ENCODE measurements at places on chromosomes 7 and 10.

- no peaks in the 10 kb centered on the region for H3K27me3 ChIP-seq
- peaks cover 55% of the 10 kb centered on the region for H3K4me1 ChIP-seq
- no peak overlapping the region for H3K27ac ChIP-seq
- no peak for DNase-seq
Measured at GRCh38 chr10:79226391-79227245, 120.7 kb upstream of the PPIF start.

DNA sequence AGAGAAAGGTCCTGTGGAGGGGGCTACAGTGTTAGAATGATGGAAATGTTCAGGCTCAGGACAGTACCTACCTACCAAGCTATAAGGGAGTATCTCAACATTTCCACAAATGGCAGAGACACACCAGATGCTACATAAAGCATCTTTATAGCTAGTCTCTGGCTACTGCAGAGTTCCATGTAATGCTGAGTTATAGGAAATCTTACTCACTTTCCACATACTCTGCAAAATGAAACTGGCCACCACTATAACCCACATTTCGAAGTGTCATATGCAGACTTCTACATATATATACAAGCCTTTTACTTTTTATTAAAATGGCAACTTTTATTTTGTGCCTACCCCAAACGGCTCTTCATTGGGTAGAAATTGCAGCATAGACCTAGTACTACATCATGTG, 85.5 kb downstream of the FAS start:
- H3K36me3 ChIP-seq: no peaks in the 10 kb centered on the region
- H3K27ac ChIP-seq: no peak overlapping the region
- peaks cover 13% of the 10 kb centered on the region for H3K4me1 ChIP-seq
- H3K4me3 ChIP-seq: no peak overlapping the region
- no peak for DNase-seq

DNA sequence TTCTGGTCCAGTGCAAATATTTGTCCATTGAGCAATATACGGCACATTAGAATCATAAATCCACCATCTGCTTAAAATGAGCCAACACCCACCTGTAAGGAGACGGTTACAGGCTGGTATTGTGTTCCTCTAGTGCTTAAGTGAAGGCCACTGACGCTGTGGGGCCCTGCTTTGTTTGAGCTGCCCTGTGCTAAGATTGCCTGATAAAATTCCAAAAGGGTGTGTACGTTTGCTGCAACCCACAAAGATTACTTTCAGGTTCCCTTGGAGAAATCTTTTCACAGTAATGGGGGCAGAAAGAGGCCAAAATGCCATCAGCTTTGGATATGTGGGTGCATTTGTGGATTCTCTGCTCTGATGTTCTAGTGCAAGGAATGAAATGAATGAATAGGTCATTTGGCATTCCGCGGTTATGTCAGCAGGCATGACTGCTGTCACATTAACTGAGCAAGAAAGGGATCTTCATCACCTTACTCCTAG, 34.4 kb downstream of the AGR3 start:
- no peak for DNase-seq
- no peaks in the 10 kb centered on the region for H3K36me3 ChIP-seq
- no peak overlapping the region for H3K27ac ChIP-seq
- no peaks in the 10 kb centered on the region for H3K4me1 ChIP-seq

- H3K4me3 ChIP-seq: no peak overlapping the region
- DNase-seq: no peak
Measured at GRCh38 chr7:1348096-1348822, 111.0 kb downstream of the MICALL2 start.

GRCh38 chr10:11861811-11862428, 38.8 kb downstream of the PROSER2 start:
- H3K27me3 ChIP-seq: no peaks in the 10 kb centered on the region
- no peak overlapping the region for H3K27ac ChIP-seq
- no peaks in the 10 kb centered on the region for H3K36me3 ChIP-seq
- DNase-seq: no peak

DNA sequence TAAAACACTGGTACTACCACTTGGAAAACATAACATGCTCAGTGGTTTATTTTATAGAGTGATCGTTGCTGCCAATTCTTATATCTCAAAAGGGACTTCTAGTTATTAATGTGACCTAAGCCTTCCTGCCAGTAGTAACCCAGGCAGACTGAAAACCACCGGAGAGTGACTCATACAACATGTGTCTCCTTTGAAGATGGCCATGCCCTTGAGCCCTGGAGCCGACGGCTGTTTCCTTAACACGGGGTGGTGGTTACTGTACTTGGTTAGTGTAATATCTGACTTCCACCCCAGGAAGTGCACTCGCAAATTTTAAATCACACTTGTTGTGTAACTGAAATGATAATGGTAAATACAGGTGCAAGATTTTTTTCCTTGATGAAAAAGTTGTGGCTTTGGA, 30.5 kb downstream of the JAKMIP3 start:
- H3K36me3 ChIP-seq: no peaks in the 10 kb centered on the region
- no peaks in the 10 kb centered on the region for H3K27me3 ChIP-seq
- DNase-seq: no peak
- no peak overlapping the region for H3K4me3 ChIP-seq

DNA sequence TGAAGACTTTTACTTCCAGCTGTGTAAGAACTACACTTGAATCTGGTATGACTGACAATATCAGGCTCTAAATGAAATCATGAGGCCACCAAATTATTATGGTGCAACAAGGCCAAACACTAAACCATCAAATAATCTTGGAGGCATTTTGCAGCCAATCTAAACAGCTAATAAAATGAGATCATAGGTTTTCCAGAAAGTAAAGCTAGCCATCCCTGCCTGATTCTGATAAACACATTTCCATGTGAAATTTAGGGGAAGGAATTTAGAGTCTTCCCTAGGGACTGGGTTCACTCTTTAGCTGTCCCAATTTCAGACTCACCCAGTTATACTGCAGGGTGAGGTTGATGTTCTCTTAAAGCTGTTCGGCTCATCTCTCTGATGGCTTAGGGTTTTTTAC, 190.3 kb upstream of the TMEM196 start:
- DNase-seq: no peak
- H3K36me3 ChIP-seq: no peaks in the 10 kb centered on the region
- H3K4me3 ChIP-seq: no peak overlapping the region

DNA sequence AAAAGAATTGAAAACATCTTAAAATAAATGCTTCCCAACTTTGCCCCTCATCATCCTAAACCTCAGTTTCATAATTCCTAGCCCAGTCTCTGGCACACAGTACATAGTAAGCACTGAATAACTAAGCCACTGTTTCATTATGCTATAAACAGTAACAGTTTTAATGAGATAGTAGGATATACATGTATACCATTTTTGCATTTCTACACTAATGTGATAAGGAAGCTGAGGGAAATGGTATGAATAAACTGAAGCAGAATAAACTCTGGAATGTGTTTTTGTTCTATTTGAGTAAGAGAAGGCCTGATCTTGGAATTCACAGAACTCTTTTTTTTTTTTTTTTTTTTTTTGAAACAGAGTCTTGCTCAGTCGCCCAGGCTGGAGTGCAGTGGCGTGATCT, 8.8 kb downstream of the NAPEPLD start:
- H3K36me3 ChIP-seq: no peaks in the 10 kb centered on the region
- H3K27ac ChIP-seq: no peak overlapping the region
- no peaks in the 10 kb centered on the region for H3K4me1 ChIP-seq
- H3K4me3 ChIP-seq: no peak overlapping the region
- peaks cover 69% of the 10 kb centered on the region for H3K27me3 ChIP-seq

- H3K4me3 ChIP-seq: no peak overlapping the region
- no peak overlapping the region for H3K27ac ChIP-seq
- H3K27me3 ChIP-seq: no peaks in the 10 kb centered on the region
Measured at GRCh38 chr7:8747338-8747737, 313.9 kb downstream of the NXPH1 start.

DNA sequence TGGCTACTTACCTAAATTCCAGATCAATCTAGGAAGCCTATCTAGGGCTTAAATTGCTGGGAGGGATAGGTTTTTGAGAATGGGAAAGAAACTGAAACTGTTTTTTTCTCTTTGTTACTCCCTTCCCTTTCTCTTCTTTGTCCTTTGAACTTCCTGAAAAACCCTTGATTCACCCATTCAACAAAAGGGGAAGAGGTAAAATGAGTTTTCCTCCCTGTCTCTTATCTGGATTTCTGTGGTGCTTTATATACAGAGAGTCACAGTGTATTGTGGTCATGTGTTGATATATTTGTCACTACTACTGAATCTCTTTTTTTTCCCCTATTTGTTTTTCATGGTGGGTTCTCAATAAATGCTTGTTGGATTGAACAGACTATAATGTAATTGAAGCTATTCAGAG, 19.8 kb upstream of the NUP205 start:
- no peak overlapping the region for H3K27ac ChIP-seq
- no peaks in the 10 kb centered on the region for H3K36me3 ChIP-seq
- no peak for DNase-seq
- no peaks in the 10 kb centered on the region for H3K4me1 ChIP-seq

- no peaks in the 10 kb centered on the region for H3K27me3 ChIP-seq
- no peaks in the 10 kb centered on the region for H3K36me3 ChIP-seq
- peaks cover 26% of the 10 kb centered on the region for H3K4me1 ChIP-seq
- H3K27ac ChIP-seq: no peak overlapping the region
Measured at GRCh38 chr10:128854963-128855362, 612.1 kb upstream of the MGMT start.

- H3K4me1 ChIP-seq: peaks cover 5% of the 10 kb centered on the region
- H3K27me3 ChIP-seq: no peaks in the 10 kb centered on the region
- no peak overlapping the region for H3K4me3 ChIP-seq
- DNase-seq: no peak
- no peak overlapping the region for H3K27ac ChIP-seq
- peaks cover 4% of the 10 kb centered on the region for H3K36me3 ChIP-seq
Measured at GRCh38 chr10:125817337-125817946, 5.6 kb downstream of the UROS start.

- no peaks in the 10 kb centered on the region for H3K27me3 ChIP-seq
- no peak overlapping the region for H3K4me3 ChIP-seq
- no peak for DNase-seq
- H3K36me3 ChIP-seq: no peaks in the 10 kb centered on the region
- H3K4me1 ChIP-seq: no peaks in the 10 kb centered on the region
- no peak overlapping the region for H3K27ac ChIP-seq
Measured at GRCh38 chr10:131082201-131082850, 229.2 kb downstream of the TCERG1L start.

- H3K4me1 ChIP-seq: no peaks in the 10 kb centered on the region
- H3K27me3 ChIP-seq: no peaks in the 10 kb centered on the region
- no peak for DNase-seq
- no peak overlapping the region for H3K4me3 ChIP-seq
- no peak overlapping the region for H3K27ac ChIP-seq
Measured at GRCh38 chr7:111789870-111790269, 227.6 kb upstream of the IMMP2L start.

DNA sequence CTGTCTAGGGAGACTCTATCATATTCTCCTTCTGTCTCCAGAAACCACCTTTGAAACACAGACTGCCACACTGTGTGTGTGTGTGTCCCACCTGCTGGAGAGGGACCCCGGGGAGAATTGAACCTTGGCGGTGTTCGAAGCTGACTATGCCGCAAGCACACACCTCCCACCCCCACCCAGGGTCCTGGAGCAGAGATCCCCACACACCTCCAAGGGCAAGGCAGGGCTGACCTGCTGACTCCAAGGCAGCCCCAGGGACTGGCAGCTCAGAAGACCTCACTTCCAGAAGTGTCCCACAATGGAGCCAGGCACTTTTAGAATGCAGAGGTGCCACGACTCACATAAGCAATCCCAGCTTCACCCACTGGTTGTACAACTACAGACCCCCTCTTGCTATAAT, 13.1 kb downstream of the DRGX start:
- H3K27me3 ChIP-seq: no peaks in the 10 kb centered on the region
- no peak overlapping the region for H3K27ac ChIP-seq
- no peaks in the 10 kb centered on the region for H3K4me1 ChIP-seq
- no peaks in the 10 kb centered on the region for H3K36me3 ChIP-seq
- DNase-seq: no peak

GRCh38 chr7:159023746-159024145, 120.9 kb downstream of the VIPR2 start:
- H3K4me3 ChIP-seq: no peak overlapping the region
- no peak overlapping the region for H3K27ac ChIP-seq
- peaks cover 5% of the 10 kb centered on the region for H3K4me1 ChIP-seq
- no peak for DNase-seq
- H3K36me3 ChIP-seq: no peaks in the 10 kb centered on the region

GRCh38 chr7:151439855-151440798, at the start of gene CRYGN:
TSS of gene CRYGN (minus strand) at chr7:151440141. CDS start at chr7:151439917, 224 bp downstream.
- H3K4me1 ChIP-seq: peaks cover 6% of the 10 kb centered on the region
- DNase-seq: no peak
- peak within 1 kb of the TSS; percentile 25 for H3K27ac ChIP-seq
- no peaks in the 10 kb centered on the region for H3K27me3 ChIP-seq

DNA sequence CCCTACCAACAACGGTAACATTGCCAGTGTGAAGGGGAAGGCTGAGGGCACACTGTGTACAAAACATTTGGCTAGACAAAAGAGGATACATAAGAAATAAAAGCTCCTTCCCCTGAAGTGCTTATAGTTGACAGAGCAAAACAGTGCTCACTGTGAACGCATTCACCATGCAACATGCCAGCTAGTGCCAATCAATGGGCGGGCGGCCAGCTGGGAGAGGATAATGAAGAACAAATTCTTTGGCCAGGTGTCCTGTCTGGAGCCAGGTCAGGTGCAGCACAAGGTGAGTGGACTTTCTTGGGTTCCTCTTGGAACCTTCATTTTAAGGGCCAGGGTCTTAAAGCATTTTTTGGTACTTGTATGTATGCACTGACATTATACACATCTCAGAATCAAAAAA, 106.1 kb downstream of the ICA1 start:
- no peak overlapping the region for H3K4me3 ChIP-seq
- H3K27me3 ChIP-seq: no peaks in the 10 kb centered on the region
- no peaks in the 10 kb centered on the region for H3K36me3 ChIP-seq
- no peak for DNase-seq
- H3K27ac ChIP-seq: no peak overlapping the region

DNA sequence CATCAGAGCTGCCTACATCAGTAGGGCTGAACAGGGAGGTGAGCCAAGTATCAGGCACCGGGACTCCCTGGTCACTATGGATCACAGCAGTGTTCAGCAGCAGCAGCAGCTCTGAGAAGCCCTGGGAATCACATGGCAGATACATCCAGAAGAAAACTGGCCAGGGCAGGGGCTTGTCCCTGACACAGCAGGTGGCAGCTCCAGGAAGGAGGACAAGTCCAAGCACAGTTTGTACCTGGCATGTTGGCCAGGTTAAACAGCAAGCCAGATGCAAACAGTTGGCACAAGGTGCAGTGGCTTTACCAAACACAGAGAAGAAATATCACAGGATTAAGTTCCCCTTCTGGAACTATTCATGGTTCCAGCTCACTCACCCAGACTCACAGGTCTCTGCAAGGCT, 139.4 kb downstream of the KCNMA1 start:
- no peak overlapping the region for H3K4me3 ChIP-seq
- H3K4me1 ChIP-seq: no peaks in the 10 kb centered on the region
- no peak for DNase-seq
- H3K27me3 ChIP-seq: no peaks in the 10 kb centered on the region

DNA sequence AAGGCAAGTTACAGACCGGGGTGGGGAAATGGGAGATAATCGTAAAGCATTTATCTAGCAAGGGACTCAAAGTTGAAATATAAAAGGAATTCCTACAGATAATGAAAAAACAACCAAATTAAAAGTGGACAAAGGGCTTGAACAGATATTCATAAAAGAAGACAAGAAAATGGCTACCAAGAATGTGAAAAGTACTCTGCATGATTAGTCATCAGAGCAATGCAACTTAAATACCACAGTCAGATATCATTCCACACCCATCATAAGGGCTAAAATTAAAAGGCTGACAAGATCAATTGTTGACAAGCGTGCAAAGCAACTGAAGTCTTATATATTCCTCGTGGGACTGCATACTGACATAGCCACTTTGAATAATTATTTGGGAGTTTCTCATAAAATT, 124.6 kb upstream of the RSU1 start:
- H3K27me3 ChIP-seq: no peaks in the 10 kb centered on the region
- DNase-seq: no peak
- H3K4me1 ChIP-seq: peaks cover 4% of the 10 kb centered on the region

- no peaks in the 10 kb centered on the region for H3K4me1 ChIP-seq
- no peaks in the 10 kb centered on the region for H3K36me3 ChIP-seq
- no peaks in the 10 kb centered on the region for H3K27me3 ChIP-seq
Measured at GRCh38 chr7:11394438-11394837, 420.8 kb downstream of the PHF14 start.

Measured in esophagus squamous epithelium (tissue), 5 donors.